Tibial nerve (tissue), 4 donors: ENCODE measurements at places on chromosomes 7 and 10.

GRCh38 chr10:116567335-116567734 is 21.6 kb downstream of the PNLIP start:
- no peak for DNase-seq

DNA sequence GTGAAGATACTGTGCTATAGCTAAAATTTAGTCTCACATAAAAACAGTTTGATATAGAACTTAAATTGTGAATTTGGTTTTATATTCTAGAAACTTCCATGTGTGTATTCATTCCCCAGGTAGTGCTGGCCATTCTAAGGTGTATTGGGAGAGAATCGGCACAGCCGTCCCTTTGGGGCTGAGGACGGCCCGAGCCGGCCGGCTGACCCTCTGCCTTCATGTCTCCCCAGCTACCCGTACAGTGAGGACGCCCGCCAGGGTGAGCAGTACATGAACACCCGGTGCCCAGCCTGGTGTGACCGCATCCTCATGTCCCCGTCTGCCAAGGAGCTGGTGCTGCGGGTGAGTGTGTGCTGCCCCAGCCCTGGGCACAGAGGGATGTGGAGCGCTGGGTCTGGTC is 8.5 kb downstream of the NKX6-2 start:
- DNase-seq: no peak

GRCh38 chr7:111903797-111904196 is 302.4 kb downstream of the DOCK4 start:
- DNase-seq: no peak

DNA sequence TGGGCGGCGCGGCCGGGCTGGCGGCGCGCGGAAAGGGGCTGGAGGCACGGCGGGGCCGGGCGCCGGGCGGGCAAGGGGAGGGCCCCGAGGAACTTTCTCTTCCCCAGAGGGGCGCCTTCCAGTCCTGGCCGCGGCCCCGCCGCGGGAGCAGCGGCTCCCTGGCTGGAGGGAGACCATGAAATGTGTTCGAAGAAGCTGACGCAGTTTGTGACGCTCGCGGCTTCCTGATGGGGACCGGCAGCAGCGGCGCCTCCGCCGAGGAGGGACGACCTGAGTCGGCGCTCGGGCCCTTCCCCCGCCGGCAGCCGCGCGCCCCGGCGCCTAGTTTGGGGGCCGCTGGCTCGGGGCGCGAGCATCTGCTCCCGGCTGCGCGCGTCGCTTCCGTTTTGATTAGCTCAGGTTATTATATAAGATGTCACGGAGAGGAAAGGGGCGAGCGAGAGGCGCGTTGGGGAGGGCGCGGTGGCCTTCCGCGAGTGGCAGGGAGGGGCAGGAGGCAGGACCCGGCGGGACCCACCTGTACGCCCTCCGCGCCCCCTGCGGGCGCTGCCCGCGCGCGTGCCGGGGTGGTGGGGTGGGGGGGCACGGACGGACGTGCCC is 57.1 kb upstream of the PCGF5 start:
- peak; percentile 30 for DNase-seq

DNA sequence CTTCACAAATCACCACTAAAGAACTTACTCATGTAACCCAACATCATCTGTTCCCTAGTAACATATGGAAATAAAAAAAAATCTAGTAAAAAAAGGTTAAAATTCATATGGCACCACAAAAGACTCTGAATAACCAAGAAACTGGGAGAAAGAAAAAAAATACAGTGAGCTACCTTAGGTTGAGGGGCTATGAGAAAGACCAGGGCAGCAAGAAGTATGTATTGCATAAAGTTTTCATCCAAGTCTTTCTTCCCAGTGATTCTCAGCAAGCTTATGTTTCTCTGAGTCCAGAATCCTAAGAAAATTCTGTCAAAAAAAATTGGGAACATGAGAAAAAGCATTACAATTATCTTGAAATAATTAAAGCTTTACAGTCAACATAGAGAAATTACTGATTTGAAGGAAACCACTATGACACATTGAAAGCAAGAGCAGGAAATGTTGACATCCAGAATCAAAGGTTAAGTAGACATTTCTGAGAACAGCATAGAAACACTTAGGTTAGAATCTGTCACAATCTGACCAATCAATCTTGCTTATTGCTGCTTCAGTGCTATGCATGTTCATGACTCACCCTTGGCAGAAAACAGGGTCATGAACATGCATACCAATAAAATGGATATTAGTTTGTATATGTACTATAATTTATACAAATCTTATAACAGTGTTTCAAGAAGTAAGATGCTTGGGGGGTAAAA is 494.0 kb upstream of the POT1 start:
- DNase-seq: no peak

- DNase-seq: no peak
Observed at GRCh38 chr7:141198194-141198958, 124.5 kb downstream of the TMEM178B start.

DNA sequence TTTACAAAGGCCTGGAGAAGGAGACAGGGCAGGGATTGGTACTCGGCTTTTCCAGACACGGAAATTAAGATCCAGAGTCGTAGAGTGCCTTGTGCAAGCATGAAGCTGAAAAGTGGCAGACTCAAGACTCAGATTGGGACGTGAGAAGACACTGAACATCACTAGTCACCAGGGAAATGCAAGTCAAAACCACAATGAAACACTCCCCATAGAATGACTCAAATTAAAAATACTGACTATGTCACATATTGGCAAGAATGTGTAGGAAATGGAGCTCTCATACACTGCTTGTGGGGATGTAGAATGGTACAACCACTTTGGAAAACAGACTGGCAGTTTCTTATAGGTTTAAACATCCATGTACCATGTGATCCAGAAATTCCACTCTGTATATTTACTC is 472.0 kb downstream of the RPS24 start:
- DNase-seq: no peak

- no peak for DNase-seq
Observed at GRCh38 chr7:48035967-48036478, 680 bp downstream of the C7orf57 start.

GRCh38 chr7:30412782-30413504 is 65.6 kb downstream of the NOD1 start:
- DNase-seq: peak; percentile 53

GRCh38 chr7:153934629-153935028 is 117.6 kb upstream of the DPP6 start:
- no peak for DNase-seq

GRCh38 chr7:99860281-99861127 is 16.3 kb downstream of the OR2AE1 start:
- peak; percentile 40 for DNase-seq

GRCh38 chr10:62394556-62395018 is 20.4 kb downstream of the ZNF365 start:
- no peak for DNase-seq

GRCh38 chr7:1703441-1703840 is 33.4 kb downstream of the ELFN1 start:
- no peak for DNase-seq

DNA sequence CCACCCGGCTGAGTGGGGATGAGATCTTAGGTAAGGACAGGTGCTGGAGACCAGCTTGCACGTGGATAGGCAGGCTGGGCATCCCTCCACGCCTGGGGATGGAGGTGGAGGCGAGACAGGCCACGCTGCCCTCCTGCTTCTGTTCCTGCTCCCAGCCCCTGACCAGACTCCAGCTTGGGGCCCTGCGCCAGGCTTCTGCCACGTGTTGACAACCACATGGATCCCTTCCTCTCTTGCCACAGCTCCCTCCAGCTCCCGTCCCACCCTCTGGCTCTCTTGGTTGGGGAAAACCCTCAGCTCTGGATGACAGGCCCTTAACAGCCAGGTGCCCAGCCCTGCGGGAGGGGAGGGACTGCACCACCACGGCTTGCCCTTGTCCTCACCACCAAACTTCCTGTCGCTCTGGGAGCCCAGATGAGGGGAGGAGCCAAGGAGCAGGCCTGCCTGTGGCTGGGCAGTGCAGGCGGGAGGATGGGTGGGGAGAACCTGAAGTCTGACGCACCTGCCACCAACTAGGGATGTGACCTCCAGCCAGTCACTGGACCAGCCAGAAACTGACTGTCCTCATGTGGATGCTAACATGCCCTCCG is 36.0 kb downstream of the KCNH2 start:
- peak; percentile 5 for DNase-seq

DNA sequence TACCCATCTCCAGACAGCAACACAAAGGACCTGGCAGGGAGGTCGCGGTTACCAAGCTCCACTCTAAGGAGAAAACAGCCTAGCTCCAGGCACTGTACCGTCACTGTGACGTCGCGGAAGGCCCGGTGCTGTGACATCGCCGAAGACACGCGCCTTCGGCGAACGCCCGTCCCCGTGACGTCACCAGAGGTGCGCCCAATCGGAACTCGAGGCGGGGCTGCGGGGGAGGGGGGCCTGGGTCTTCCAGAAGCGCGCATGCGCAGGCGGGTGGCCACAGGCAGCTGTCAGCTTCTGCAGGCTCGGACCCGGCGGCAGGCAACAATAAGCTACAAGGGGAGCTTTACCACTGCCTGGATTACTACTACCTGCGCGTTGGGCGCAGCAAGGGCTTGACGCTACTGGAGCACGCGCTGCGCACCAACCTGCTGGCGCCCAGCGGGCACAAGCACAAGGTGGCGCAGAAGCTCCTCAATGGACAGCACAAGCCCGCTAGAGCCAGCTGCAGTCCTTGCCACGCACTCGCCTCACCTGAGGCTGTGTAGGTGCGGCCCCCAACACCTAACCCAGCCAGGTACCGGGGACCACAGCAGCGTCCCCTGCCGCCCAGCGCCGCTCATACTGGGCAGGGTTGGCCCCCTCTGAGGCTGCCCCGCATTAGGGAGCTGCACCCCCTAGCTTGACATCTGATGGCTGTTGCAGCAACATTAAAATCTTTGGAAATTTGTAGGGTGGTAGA is 208.4 kb downstream of the TPST1 start:
- peak; percentile 47 for DNase-seq

- no peak for DNase-seq
Observed at GRCh38 chr10:42984761-42985325, 92.0 kb upstream of the RET start.

- no peak for DNase-seq
Observed at GRCh38 chr10:112962343-112962742, 12.3 kb downstream of the TCF7L2 start.

DNA sequence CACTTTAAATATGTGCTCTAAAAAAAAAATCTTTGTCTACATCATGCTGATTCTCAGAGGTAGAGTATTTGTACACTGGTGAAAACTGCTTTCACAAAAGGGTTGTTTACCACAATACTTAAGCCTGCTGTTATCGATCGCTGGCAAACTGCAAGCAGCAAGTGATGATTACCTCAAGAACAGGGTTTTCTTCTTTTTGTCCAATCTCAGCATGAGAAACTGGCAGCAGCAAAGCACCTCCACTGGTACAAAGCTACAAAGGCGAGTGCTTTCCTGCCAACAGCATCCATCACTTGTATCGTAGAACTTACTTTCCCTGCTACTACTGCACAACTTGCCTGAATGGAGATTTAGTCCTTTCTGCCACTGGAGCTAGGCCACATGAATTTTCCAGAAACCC is 276.5 kb downstream of the DGKB start:
- no peak for DNase-seq

DNA sequence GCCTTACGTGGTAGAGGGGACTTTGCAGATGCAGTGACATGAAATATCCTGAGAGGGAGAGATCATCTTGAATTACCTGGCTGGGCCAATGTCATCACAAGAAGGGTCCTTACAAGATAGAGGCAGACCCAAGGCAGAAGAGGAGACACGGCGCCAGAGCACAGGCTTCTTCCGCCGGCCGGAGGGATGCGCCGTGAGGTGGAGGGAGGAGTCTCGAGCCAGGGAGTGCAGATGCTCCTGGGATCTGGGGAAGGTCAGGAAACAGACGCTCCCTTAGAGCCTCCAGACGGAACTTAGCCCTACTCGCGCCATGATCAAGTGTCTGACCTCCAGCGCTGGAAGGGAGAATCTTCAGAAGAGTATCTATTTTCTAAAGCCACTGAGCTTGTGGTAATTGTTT is 304.8 kb downstream of the GLRX3 start:
- no peak for DNase-seq

DNA sequence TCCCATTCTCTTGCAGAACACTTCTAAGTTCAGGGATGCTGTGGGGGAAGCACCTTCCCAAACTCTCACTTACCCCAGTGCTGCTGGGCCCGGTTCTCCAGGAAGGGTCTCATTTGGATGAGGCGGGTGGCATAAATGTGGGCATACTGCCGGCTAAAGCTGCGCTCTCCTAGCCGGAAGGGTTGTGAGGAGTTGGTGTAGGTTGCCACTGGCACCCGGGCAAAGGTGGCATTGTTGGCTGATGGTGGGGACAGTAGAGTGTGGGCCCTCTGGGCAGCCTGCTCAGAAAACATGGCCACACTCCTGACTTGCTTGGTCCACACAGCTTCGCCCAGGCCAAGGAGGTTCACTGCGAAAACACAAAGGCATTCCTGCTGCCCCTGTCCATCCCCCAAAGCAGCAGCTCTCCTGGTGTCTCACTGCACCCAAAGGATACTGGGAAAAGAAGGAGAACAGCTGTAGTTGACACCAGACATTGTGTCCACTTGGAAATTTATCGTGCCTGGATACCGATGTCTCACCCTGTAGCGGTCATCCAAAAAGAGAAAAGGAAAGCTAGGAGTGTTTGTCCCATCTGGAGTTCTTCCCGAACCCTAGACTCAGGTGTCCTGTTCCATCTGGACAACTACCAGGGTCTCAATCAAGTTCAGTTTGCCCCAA is 1.5 kb downstream of the POLD2 start:
- no peak for DNase-seq

DNA sequence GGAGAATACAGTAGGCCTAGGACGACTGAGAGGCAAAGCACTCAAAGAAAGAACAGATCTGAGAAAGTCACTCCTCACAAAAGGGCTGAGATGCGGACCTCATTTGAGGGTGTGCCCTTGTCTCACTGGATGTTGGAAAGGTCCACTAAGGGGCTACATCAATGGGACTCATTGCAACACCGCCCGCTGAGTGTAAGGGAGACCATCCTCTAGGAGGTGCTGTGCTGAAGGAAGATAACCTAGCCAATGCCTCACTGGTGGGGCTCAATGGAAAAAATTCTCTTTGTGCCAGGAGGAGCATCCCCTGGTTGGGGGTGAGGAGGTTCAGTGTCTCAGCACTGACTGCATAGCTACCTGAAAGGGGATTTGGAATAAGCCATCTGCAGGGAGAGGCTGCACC is 758.7 kb upstream of the CELF2 start:
- no peak for DNase-seq

GRCh38 chr7:151838072-151838471 is 38.8 kb downstream of the PRKAG2 start:
- DNase-seq: no peak

DNA sequence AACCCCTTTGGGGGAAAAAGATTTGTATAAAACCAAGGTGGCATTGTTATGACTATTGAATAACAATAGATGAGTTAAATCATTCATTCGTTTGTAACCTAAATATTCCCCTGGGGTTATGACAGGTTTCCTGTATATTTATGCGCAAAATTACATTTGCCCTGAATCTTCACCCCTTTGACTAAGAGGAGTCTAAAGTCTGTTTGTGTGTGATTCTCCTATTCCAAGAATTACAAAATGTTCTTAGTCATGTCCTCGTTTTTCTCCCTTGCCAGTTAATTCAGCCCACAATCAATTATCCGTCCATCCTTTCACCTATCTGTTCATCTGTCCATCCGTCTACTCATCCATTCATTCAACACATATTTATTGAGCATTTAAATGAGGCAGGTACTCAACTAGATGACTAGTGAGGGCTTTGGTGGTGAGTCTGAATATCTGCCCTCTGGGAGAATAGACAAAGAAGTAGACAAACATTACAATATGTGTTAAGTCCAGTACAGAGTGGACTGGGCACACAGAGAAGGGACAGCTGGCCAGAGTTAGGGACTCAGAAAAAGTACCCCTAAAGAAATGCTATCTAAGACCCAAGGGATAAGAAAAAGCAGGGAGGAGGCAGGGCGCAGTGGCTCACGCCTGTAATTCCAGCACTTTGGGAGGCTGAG is 35.6 kb upstream of the TCF7L2 start:
- no peak for DNase-seq
